GM06990 (cell line): ENCODE measurements at places on chromosomes 16 and 17.

- DNase-seq, result no peak
Observed at GRCh38 chr17:19401321-19402010, 9.6 kb upstream of the RNF112 start.

DNA sequence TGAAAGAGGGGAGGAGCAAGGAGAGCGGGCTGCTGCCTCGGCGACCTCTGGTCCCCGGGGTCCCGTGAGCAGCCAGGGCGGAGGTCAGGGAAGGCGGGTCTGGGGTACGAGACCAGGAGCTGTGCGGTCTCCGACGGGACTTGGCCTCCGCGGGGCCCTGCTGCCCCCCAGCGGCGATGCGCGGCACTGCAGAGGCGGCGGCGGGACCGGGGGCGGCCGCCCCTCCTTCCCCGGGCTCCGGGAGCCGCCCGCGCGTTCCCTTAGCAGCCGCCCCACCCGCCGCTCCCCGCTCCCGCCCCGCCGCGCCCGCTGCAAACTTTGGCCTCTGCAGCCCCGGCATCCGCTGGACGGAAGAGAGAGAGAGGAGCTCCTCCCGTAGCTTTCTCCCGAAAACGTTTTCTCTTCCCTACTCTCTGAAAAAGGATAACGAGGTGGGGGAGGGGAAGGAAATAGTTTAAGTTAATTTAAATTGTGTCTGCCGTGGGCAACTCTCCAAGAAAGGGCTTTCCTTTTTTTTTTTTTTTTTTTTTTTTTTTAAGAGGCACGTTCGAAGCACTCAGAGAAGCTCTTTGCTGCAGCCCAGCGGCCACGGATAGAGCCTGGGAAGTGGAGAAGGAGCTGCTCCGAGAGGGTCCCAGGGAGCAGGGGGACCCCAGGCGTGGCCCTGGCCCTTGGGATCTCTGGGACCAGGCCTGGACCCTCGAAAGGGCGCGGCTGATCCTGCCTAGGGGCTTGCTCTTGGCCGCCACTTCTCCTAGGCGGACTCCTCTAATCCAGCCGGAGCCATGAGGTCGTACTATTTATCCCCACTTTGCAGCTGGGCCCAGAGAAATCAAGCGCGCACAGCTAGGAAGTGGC, 43.2 kb downstream of the C16orf82 start:
- DNase-seq, result peak; percentile 69

- no peak for DNase-seq
Observed at GRCh38 chr16:49987381-49987780, 37.6 kb upstream of the CNEP1R1 start.

DNA sequence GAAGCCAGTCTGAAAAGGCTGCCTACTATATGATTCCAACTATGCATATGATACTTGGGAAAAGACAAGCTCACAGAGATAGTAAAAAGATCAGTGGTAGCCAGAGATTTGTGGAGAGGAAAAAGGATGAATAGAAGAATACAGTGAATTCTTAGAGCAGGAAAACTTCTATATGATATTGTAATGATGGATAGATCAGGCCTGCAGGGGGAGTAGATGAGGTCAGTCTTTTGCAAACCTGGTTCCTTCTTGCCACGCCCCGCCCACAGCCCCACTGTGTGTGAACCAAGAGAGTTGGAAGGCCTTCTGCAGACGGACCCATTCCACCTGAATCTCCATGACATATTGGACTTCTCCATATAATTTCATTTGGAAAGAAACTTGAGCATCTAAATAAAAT, 761 bp upstream of the CCL8 start:
- no peak for DNase-seq

- DNase-seq, result no peak
Observed at GRCh38 chr16:16871196-16871595, 492.3 kb downstream of the NPIPA7 start.

- DNase-seq, result peak; percentile 60
Observed at GRCh38 chr17:65163990-65164495, 26.9 kb downstream of the RGS9 start.

GRCh38 chr17:76843703-76844484, 24.3 kb upstream of the MGAT5B start:
- peak; percentile 27 for DNase-seq
